ENCODE measurements at places on chromosomes 7 and 10. TPM values are rescaled to one million over a fixed set of nuclear protein-coding genes. Genes with fewer than 3 reads are reported as not detected.

The SLC26A3 gene
- total RNA-seq = not detected

The UCN3 gene
- total RNA-seq = not detected

The PLA2G12B gene
- total RNA-seq = not detected

The STOX1 gene
- total RNA-seq = 2.7 TPM

The SMARCD3 gene
- 3.3 TPM for total RNA-seq

The PLCE1 gene
- 0.08 TPM for total RNA-seq

The TMEM139 gene
- total RNA-seq = 3.6 TPM

DNA sequence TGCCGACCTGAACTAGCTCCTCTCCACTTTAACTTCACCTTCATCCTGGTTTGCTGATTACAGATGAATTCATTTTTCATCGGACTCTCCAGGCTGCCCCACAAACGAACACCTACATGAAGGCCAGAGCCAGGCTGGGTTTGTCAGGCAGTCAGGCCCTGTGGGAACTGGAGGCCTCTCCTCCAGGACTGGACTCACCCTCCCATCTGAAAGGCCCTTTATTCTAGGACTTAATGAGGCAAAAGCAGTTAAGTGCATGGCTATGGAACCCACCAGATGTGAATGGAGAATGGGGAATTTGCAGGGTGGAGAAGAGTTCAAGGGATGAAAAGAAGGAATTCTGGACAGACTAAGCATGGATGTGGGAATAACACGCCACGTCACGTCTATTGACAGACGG is 170.8 kb downstream of the ARHGAP12 start:
- DNase-seq = no peak

GRCh38 chr7:11505471-11505985 is 326.5 kb downstream of the THSD7A start:
- no peak for DNase-seq

- DNase-seq = no peak
Observed at GRCh38 chr7:138911007-138911406, 70.2 kb downstream of the KIAA1549 start.

- DNase-seq = no peak
Observed at GRCh38 chr7:70436790-70437350, 695.1 kb upstream of the GALNT17 start.

- peak; percentile 82 for DNase-seq
Observed at GRCh38 chr10:19815036-19815730, 1.0 kb upstream of the PLXDC2 start.

GRCh38 chr7:108455998-108456677 is at the start of gene NRCAM:
Gene NRCAM, minus strand, starts transcription at chr7:108456436. Its CDS starts 216,372 bp downstream, at chr7:108240064.
- peak; percentile 97 for DNase-seq

DNA sequence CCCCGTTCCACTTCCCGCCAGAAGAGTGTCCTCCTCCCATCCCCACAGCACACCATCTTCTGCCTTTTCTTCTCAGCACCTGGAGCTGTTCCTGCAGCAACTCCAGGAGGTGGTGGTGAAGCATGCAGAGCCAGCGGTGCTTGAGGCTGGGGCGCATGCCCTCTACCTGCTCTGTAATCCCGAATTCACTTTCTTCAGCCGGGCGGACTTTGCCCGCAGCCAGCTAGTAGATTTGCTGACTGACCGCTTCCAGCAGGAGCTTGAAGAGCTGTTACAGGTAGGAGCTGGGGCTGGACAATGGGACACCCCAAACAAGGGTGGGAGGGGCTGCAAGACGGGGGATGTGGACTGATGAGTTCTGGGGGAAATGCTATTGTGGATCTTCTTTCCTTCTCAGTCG is 19.1 kb upstream of the PVRIG start:
- DNase-seq = no peak

DNA sequence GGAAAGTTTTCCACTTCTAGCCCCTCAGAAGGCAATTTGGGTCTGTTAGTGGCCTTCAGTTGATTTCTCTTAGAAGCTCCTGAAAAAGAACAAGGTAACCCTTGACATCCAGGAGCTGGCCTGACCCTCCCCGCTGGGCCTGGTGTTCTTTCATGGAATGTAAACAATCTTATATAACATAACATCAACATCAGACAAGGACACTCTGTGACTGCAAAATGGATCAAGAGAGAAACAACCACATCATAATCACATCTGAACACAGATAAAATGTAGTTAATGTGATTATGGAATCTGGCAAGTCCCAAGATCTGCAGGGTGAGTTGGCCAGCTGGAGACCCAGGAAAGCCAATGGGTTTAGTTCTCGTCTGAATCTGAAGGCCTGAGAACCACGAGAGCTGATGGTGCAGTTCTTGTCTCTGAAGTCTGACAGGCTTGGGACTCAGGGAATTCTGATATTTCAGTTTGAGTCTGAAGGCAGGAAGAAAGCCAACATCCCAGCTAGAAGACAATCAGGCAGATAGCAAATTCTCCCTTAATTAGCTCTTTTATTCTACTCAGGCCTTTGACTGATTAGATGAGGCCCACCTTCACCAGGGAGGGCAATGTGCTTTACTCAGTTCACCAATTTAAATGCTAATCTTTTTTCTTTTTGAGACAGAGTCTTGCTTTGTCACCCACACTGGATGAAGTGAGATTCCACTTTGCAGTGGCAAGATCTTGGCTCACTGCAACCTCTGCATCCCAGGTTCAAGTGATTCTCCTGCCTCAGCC is 91.4 kb upstream of the NAMPT start:
- no peak for DNase-seq

GRCh38 chr7:109059089-109059488 is 489.4 kb downstream of the DNAJB9 start:
- DNase-seq = no peak

DNA sequence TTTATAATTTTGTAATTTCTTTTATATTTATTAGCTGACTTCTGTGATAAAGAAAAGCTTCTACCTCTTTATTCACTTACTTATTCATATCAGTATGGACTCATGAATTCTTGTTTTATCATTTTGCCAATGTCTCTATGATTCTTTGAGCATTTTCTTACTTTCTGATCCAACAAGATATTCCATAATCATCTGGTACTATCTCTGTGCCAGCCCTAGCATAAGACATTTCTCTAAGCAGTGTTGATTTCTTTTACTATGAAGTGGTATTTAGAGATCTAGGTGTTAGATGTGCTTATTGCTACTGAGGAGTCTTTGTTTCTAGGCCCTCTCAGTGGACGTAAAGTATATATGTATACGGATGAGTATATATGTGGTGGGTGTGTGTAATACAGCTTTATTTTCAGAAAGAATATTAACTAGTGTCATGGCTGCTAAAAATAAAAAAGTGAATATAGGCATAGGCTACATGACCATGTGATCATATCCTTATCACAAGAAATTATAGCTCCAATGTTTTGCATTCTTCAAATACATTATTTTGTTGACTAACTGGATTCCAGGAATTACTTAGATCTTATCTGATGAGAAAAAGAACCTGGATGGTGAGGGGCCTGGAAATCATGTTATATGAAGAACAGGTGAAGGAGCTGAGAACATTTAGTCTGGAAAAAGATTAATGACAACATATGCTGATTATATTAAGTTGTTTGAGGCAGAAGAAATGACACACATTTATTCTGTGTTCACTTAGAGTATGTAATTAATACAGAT is 13.1 kb downstream of the PHTF2 start:
- DNase-seq = no peak

GRCh38 chr7:148344406-148344805 is 246.2 kb upstream of the C7orf33 start:
- DNase-seq = no peak

DNA sequence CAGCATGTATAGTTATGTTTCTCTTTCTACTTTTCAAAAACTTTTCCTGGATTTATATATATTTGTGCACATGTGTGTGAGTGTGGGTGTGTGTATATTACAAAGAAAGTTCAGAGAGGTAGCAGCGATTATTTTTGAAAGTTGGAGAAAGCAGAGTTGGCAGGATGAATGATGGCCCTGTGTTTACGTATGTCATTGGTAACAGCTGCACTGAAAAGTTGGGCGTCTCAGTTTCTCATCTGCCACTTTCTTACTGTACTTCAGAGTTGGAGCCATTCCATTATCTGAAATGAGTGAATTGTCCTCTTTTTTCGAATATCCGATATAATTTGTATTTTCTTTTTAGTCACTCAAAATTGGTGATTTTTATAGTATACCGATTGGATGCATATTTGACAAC is 172.2 kb downstream of the CDK14 start:
- DNase-seq = no peak
